ENCODE measurements at places on chromosomes 4 and X.

DNA sequence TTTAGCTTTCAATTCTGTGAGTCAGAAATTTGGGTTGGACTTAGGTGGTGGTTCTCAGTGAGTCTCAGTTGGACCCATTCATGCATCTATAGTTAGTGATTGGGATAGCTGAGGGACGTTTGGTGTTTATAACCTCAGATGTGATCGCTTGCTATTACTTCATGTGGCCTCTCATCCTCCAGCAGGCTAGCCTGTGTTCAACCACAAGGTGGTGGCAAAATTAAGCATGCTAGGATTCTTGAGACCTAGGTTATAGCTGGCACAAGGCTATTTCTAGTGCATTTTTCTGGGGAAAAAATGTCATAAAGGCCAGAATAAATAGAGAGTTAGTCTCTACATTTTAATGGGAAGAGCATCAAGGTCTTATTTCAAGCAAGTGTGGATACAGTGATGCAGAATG, 10.9 kb upstream of the GRPR start:
- DNase-seq: no peak

DNA sequence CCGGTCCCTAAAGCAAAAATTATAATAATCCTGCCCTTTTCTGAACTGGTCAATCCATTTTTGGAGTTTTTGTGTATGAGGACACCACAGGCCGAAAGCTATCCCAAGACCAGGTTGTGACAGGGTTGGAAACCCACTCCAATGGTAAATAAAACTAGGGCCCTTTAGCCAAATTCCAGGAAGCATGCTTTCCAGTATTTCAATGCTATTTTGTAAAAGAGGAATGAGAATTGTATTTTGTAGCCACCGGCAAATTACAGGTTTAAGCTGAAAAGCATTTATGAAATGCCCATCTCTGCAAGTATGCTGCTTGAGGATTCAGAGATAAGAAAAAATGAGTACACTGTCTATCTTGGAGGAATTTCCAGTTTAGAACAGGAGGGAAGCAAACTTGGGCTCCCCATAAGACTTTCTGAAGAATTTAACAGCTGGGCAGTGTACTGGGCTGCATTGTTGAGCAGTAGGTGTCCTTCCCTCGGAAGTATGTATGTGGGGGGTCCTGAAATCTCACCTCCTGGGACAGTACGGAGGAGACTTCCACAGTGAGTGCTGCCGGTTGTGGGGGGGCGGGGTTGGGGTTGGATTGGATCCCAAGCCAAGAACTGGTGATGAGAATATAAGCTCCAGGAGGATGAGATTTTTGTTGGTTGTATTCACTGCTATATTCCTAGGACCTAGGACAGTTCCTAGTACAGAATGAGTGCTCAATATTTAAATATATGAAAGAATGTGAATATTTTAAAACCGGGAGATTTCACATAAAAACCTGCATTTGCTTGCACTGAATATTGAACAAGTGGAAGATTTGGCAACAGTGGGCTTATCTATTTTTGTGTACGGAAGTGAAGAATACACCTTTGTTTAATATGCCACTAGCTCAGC, 26.8 kb downstream of the OCIAD2 start:
- no peak for DNase-seq

DNA sequence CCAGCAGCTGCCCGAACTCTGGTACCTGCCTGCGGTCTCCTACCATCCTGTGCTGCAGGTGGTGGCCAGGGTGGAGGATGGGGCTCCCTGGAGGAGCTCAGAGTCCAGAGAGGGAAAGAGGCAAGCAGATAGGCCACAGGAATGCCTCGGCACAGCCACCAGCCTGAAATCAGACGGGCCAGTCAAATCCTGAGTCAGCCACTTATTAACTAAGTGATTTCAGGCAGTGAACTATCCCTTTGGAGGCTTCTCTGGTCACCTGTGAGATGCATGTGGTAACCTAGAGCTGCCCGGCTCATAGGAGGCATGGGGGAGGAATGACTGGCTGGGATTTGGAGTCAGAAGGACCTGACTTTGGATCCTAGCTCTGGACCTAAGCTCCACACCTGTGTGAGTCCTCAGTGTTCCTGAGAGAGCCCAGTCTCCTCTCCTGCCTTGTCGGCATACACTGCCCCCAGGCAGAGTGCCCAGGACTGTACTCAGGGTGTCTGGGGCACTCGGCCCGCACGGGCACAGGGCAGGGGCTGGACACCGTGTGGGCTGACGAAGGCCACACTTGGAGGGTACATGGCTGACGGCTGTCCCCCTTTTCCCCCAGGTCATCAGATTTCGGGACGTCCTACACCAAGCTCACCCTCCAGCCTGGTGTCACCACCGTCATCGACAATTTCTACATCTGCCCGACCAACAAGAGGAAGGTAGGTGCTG, 96.4 kb upstream of the PSAPL1 start:
- DNase-seq: no peak

GRCh38 chr4:25948051-25948450, 34.0 kb downstream of the SMIM20 start:
- DNase-seq: no peak

- DNase-seq: no peak
Measured at GRCh38 chr4:170497112-170497511, 407.4 kb upstream of the AADAT start.

- DNase-seq: no peak
Measured at GRCh38 chrX:75546724-75547511, 24.1 kb upstream of the ZDHHC15 start.

All from stimulated activated CD8-positive, alpha-beta memory T cell treated with anti-CD3 and anti-CD28 coated beads, Interleukin-15, amount 100 ng/mL, for 24 hours (primary cell).